ENCODE measurements at places on chromosomes 6 and 20.

GRCh38 chr6:26575494-26575939, 21.2 kb upstream of the ABT1 start:
- DNase-seq = no peak

- DNase-seq = no peak
Observed at GRCh38 chr20:4844751-4845465, 123.2 kb downstream of the PRND start.

DNA sequence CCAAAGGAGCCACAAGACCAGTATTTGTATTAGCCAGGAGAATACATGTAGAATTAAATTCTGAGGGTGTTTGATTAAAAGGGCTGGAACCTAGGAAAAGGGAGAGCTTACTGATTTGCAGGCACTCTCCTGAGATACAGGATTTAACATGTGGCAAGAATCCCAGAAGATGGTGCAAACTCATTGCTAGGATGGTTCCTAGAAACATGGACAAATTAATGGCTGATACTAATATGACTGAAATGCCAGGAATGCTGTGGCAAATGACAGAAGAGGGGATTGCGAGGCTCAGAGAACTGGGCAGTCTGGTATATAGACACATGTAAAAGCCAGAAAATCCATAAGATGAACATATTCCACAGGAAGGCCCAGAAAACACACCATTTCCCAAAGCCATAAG, 118.1 kb downstream of the RWDD2A start:
- no peak for DNase-seq

DNA sequence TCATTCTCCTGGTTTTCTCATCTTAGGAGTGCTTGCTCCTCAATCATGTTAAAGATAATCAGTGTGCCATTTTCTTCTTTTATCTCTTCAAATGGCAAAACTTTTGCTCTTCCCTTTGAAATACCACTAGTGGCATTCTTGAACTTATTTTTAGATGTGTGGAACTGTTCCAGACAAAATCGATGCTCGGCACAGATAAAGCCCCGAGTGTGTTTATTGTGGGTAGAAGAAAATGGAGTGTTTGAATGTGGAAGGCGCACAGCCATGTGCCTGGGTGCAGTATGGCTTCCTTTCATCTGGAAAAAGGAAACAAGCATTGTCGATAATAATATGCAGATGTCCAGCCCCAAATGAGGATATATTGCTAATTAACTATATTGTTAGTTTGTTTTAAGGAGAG, 42.4 kb downstream of the ISM1 start:
- DNase-seq = no peak

DNA sequence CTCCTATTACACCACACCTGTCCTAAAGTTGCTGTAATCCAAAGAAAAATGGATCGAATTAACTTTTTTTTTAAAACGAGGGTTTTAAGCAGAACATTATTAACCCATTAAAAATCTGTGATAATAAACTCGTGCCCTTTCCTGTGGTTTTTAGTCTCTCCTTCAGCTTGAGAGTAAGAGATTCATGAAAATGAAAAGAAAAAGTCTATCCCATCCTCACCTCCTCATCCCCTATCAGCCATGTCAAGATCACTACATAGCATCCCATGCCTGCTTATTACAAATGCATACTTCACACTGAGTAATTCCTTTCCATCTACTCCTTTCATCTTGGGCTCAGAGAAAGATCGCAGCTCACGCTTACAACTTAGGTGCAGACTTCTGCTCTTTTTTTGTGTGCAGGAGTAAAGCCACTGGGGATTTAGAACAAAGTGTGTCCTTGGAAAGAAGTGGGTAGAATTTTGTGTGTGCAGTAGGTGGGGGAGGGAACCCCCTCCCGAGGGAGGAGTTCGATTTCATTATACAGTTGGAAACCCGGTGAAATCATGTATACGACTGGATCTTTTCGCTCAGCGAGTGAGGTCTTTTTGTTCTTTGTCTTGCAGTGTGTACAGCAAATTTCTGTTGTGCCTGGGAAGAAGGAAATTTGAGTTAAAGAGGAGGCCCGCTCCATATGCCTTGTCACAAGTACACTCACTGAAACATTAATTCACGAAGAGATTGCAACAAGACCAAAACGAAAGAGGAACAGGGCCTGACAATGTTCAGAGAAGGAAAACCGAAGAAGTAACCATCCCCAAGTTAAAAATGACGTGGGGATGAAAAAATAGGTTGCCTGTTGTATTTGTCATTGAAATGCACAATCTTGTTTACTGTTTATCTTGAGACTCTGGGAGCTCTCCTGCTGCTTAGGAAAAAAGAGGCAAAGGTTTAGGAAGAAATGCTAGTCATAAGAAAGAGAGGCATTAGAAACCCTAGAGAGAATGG, 146.5 kb upstream of the ZNF217 start:
- no peak for DNase-seq

DNA sequence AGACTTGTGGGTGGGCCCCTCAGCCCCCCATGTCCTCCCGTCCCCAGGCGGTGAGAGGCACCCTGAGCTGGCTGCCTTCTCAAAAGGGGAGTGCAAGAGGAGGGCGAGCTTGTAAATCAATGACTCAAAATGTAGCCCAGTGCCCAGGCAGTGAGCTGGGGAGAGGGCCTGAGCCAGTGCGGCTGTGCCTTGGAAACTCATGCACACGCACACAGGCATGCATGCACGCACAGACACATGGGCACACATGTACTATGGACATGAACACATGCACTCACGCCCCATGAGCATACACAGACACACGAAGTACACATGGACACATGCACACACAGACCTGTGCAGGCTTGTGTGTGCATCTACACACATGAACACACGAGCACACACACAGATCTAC, 133.5 kb downstream of the TAF4 start:
- DNase-seq = no peak

- no peak for DNase-seq
Observed at GRCh38 chr6:4460586-4461475, 315.4 kb upstream of the CDYL start.

- no peak for DNase-seq
Observed at GRCh38 chr6:119303164-119303887, 46.2 kb downstream of the MAN1A1 start.

DNA sequence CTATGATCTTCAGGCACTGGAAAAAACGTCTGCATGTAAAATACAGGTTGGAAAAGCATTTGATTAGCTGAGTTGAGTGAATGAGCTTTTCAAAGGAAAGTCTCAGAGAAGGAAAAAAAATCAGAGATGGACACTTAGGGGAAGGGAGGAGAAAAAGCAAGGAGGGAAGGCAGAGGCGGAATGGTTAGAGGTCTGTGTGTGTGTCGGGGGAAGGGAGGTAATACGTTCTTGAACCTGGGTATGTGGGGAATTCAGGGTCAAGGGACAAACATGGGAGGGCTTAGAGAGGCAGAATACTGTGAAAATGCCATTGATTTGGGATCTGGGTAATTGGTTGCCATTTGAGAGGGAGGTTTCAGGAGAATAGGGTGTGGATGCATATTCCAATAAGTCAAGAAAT, 5.1 kb downstream of the PRRT1 start:
- DNase-seq = no peak

- no peak for DNase-seq
Observed at GRCh38 chr20:19231359-19232035, 19.1 kb downstream of the SLC24A3 start.

- DNase-seq = peak; percentile 70
Observed at GRCh38 chr6:132816660-132817059, 2.3 kb downstream of the RPS12 start.

GRCh38 chr6:2526766-2527165, 224.0 kb downstream of the MYLK4 start:
- DNase-seq = no peak

DNA sequence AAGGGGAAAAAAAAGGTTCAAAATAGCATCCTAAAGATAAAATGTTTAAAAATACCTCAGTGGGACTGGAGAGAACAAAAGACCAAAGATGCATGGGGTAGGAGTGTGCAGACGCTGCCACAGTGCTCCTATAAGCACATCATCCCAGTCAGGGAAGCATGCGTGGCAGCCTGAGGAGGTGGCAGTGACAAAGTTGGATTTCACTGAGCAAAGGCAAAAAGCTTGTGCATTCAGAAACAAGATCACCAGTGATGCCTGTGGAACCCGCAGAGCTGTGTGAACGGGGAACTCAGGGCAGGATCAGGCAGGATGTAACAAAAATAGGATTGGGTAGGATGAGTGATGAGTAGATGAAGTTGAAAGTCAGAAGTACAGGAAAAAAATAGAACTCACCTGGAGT, 116.1 kb downstream of the RIMS1 start:
- DNase-seq = no peak

GRCh38 chr6:52489881-52490280, 69.7 kb downstream of the EFHC1 start:
- no peak for DNase-seq

- no peak for DNase-seq
Observed at GRCh38 chr6:144411531-144412165, 126.5 kb downstream of the UTRN start.

DNA sequence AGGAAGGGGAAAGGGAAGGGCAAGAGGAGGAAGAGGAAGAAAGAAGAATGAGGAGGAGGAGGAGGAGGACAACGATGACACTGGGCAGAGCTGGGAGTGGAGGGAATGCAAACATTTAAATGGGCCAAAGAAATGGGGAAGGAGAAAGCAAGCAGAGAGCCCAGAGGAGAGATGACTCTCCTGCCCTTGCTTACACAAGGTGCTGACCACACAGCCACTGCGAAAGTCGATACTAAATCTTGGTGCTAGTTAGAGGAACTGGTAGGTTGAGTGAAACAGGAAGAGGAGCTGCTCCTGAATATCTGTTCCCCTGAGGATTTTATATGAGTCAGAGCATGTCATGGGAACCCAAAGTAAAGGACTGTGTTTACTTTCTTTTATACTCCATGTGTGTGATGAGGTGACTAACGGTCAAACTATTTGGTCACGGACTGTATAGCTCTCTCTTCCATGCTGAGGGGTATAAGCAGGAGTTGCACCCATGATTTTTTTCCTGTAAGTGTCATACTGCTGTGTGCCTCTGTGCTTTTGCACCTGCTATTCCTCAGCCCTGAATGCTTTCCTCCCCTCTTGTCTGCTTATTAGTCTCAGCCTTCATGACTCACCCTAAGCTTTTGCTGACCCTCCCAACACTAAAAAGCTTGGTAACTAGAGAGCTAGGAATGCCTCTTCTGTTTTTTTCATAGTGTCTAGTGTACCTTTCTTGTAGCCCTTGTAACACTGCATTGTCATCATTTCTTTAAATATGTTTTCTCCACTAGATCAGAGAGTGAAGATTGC, 9.5 kb upstream of the PAQR8 start:
- no peak for DNase-seq

DNA sequence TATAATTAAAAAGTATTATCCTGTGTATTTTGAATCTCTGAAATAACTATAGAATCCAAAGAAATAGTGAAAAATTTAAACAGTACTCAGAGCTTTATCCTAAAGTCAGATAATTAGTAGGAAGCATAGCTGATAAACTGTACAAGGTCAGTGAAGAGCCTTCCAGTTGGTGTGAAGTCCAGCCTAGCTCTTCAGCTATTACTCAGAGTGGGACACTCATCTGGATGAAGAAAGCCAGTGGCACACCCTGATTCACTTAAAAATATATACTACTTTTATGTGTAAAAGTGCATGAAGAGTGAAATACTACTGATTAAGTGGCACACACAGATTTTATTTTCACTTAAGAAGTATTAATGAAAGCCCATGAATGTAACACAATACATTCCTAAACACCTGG, 3.1 kb downstream of the IFNGR1 start:
- no peak for DNase-seq

GRCh38 chr6:129882510-129883023, 21.5 kb upstream of the TMEM244 start:
- DNase-seq = no peak

GRCh38 chr6:7496266-7496875, 45.1 kb upstream of the DSP start:
- no peak for DNase-seq

DNA sequence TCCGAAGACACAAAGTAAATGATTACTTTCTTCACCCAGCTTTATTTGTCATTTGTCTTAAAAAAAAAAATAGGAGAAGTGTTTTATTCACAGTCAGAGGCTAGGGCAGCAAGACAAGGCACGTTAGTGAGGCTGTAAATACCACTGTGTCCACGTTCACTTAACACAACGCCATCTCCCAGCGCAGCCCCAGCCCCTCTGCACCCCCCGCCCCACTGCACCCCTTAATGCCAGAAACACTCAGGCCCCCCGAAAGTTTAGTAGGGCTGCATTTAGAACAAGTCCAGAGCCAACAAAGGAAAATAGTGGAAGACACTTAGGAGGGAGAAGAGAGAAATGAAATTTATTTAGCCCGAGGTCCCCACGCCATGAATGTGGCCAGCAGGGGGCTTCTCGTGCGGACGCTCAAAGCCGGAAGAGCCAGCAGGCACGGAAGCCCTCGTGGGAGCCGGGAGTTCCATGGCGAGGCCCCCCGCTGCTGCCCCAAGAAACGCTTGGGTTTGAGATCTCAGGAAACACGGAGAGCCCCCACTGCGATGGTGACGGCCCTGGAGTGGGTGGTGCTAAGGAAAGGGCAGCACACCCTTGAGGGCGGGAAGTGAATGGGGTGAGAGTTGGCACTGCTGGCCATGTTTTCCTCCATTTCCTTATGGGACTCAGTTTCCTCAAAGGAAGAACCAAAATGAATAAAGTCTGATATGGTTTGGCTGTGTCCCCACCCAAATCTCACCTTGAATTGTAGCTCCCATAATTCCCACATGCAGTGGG, 50.2 kb downstream of the IYD start:
- DNase-seq = no peak

GRCh38 chr6:5012519-5012918, 8.7 kb upstream of the RPP40 start:
- DNase-seq = no peak

GRCh38 chr20:36490191-36490590, 51.1 kb upstream of the MYL9 start:
- DNase-seq = no peak

DNA sequence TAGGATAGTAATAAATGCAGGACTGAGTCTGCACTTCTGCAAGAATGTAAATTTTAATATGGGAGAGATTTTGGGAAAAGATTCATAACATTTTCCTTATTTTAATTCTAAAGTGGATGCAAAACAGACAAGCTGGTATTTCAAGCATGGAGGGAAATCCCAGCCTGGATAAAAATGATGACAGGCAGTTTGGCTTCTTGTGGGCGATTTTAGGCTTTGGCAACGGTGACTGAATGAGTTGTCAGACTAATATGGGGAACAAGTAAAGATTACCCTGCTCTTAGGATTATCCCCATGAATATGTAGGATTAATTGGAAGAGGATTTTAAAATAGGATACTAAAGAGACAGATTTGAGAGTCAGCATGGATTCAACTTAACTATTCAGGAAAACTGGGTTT, 21.0 kb downstream of the OGFRL1 start:
- no peak for DNase-seq

- DNase-seq = no peak
Observed at GRCh38 chr6:70171236-70171635, 131.6 kb downstream of the COL9A1 start.

- DNase-seq = no peak
Observed at GRCh38 chr20:25120457-25120856, 38.5 kb upstream of the VSX1 start.

- DNase-seq = no peak
Observed at GRCh38 chr6:153083869-153084268, 47.2 kb downstream of the RGS17 start.

- no peak for DNase-seq
Observed at GRCh38 chr20:14245368-14245970, 91.9 kb downstream of the FLRT3 start.

Measured in hematopoietic multipotent progenitor cell treated with erythropoietin and hydrocortisone succinate and interleukin-3 and kit ligand, for 17 days (in vitro differentiated cells).